ENCODE measurements at places on chromosomes 5 and 9.

DNA sequence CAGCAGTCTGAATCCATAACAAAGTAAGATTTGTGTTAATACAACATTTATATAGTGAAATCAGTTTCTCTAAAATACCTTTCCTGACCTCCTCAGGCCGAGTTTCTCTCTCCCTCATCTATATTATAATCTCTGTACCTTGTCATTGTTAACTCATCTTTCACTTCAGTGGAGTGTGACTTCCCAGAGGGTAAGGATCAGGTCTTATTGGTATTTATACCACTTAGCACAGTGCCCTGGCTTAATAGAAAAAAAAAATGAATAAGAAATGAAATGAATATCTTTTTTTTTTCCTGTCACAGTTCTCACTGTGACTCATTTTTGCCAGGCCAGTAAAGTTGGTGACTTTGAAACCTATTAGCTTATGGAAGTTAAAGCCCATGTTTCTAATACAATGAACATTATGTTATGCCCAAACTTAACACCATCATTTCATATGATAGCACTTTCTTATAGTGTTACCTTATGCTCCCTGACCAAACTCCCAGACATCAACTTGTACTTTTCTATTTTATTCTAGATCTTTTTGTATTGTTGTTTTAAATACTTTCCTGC, 90.1 kb downstream of the NR3C1 start:
- DNase-seq = peak; percentile 44

DNA sequence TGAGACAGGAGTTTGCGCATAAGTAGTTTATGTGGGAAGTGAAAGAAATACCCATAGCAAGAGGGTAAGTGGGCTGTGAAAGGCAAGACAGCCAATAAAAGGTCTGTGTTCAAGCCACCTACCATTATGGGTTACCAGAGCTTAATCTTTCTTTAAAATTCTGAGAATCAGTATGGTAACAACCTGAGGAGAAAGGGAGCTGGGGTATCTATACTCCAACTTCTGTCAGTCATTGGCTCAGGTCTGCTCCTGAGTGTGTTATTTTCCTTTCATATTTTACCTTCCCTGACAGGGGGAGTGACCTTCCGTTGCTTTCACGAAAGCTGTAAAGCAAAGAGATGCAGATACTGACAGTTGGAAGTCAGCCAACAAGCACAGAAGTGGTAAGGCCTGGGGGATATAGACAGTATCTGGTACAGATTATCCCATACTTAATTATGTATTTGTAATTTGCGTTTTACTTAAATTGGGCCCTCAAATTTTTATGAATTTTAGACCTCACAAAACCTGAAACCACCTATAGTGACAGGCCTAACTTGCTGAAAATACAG, 233.4 kb downstream of the RAB3C start:
- no peak for DNase-seq

DNA sequence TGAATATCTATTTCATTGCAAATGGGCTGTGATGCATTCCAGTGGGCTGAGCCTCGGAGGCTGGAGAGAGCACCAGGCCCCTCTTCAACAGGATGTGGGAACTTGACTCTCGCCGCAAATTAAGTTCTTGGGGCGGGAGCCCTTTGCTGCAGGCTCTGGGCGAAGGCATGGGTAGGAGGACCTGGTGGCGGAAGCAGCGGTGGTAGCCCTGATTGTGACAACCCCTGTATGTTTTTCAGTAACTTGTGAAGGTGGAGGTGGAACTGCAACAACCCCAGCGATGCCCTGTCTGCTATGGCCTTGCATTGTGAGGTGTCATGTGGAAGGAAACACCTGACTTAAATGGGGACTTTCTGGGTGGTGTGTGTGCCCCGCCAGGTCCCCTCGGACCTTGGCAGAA, 9.4 kb downstream of the FYB1 start:
- no peak for DNase-seq

GRCh38 chr5:90612919-90613318, 54.3 kb downstream of the ADGRV1 start:
- no peak for DNase-seq

GRCh38 chr9:128459011-128459410, 3.2 kb downstream of the ODF2 start:
- DNase-seq = no peak

- DNase-seq = no peak
These were observed 61.8 kb downstream of the ACTBL2 start for GRCh38 chr5:57420801-57421200.

GRCh38 chr5:142508591-142508990, 177.3 kb downstream of the FGF1 start:
- DNase-seq = no peak

DNA sequence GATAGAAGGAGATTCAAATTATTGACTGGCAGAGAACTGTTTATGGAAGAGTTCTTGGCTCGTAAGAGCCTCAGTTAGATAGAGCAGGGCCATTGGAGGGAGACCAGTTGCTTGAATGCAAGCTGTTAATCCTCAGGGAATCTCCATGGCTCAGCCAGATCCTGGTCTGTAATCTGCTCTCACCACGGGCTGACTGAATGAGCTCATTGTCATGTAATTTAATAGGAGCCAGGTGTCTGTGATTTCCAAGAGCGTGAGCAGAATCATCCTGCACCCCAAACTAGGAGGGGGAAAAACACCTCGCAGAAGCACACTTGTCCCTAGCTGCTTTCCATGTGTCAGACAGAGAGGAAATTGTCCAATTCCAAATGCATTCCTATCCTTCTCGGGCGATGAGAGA, 19.1 kb upstream of the KCNMB1 start:
- peak; percentile 33 for DNase-seq

GRCh38 chr9:134404376-134405358, 78.4 kb downstream of the RXRA start:
- no peak for DNase-seq

Measured in fibroblast of skin of back (primary cell).